ENCODE measurements at places on chromosomes 4 and X. TPM values are rescaled to one million over a fixed set of nuclear protein-coding genes. Genes with fewer than 3 reads are reported as not detected.

ASMT gene
- not detected for total RNA-seq

TBC1D8B gene
- 6.4 TPM for total RNA-seq

COL25A1 gene
- 11.1 TPM for total RNA-seq

SLC10A4 gene
- total RNA-seq: not detected

ACE2 gene
- 1.8 TPM for total RNA-seq

NXF2 gene
- not detected for total RNA-seq

RNF212 gene
- 6.4 TPM for total RNA-seq

PWWP3B gene
- total RNA-seq: 0.68 TPM

CXorf58 gene
- total RNA-seq: not detected

PRRG1 gene
- total RNA-seq: 29.0 TPM

PARM1 gene
- total RNA-seq: 59.3 TPM

AMER1 gene
- total RNA-seq: 2.8 TPM

DSPP gene
- not detected for total RNA-seq

EGFL6 gene
- total RNA-seq: 90.1 TPM

Measured in subcutaneous adipose tissue (tissue), 4 donors.